ENCODE measurements at places on chromosomes 5 and 9. TPM values are rescaled to one million over a fixed set of nuclear protein-coding genes. Genes with fewer than 3 reads are reported as not detected.

The GABRP gene
- total RNA-seq, result not detected

- DNase-seq, result no peak
- no peaks in the 10 kb centered on the region for H3K27me3 ChIP-seq
- H3K36me3 ChIP-seq, result no peaks in the 10 kb centered on the region
- H3K4me3 ChIP-seq, result no peak overlapping the region
- H3K4me1 ChIP-seq, result peaks cover 13% of the 10 kb centered on the region
These were observed 6.5 kb downstream of the CAST start for GRCh38 chr5:96668725-96669124.

DNA sequence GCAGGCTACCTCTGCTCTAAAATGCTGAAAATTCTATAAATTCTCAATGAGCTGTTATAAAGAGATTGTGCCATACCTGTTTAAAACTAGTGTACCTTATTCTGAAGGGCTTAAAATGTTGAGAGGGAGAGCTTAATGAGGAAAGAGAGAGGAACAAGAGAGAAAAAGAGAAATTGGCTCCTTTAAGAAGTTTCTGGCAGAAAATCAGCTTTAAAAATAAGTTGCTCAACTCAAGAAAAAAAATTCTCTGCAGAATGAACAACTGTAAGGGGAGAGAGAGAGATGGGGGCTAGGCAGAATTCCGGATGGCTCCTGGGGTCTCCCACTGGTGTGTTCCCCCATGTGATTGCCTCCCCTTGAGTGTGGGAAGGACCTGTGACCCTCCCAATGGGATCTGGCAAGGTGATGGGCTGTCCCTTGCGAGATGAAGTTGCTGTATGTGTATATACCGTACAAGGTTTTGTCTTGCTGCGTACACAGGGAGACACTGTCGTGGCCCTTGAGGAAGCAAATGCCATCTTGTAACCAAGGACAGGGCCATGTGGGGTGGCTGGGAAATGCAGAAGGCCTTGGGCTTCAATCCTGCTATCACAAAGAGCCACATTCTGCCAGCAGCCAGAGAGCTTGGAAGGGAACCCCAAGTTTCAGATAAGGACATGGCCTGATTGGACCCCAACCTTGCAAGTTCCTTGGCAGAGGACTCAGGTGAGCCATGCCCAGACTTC lies 64.3 kb upstream of the S1PR3 start:
- peaks cover 6% of the 10 kb centered on the region for H3K27me3 ChIP-seq
- no peaks in the 10 kb centered on the region for H3K4me1 ChIP-seq
- H3K4me3 ChIP-seq, result no peak overlapping the region
- H3K27ac ChIP-seq, result no peak overlapping the region
- peaks cover 2% of the 10 kb centered on the region for H3K36me3 ChIP-seq

DNA sequence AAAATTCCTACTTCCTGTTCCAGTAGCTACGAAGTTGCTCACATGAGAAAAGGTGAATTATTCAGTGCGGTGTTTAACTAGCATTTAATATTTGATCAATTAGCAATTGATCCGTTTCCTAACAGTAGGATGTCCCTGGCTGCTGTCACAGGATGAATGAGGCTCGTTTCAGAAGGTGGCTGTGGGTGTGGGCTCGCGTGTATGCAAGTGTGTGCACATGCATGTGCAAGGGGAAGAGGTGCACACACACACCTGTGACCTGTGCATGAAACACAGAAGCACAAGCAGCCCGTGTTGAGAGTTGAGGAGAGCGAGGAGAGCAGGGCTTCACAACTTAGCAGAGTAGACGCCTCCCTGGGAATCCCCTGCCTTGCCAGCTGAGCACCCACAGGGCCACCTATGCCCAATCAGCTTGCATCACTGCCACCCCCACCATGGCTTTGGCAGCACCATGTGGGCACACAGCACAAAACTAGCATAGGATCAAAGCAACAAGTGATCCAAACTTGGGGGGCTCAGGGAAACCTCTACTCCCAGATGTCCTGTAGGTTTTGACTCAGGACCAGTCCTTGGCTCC lies 107.2 kb downstream of the C5orf15 start:
- DNase-seq, result no peak
- no peaks in the 10 kb centered on the region for H3K36me3 ChIP-seq
- H3K4me3 ChIP-seq, result no peak overlapping the region
- no peaks in the 10 kb centered on the region for H3K4me1 ChIP-seq
- H3K27ac ChIP-seq, result no peak overlapping the region

GRCh38 chr5:52743529-52743928 lies 44.2 kb upstream of the ITGA1 start:
- H3K27me3 ChIP-seq, result no peaks in the 10 kb centered on the region
- DNase-seq, result no peak
- H3K4me1 ChIP-seq, result peaks cover 48% of the 10 kb centered on the region
- no peak overlapping the region for H3K4me3 ChIP-seq
- peak overlapping the region; percentile 15 for H3K27ac ChIP-seq
